ENCODE measurements at places on chromosomes 2 and 18.

- DNase-seq: no peak
These were observed 38.2 kb upstream of the RAB27B start for GRCh38 chr18:54790109-54790508.

DNA sequence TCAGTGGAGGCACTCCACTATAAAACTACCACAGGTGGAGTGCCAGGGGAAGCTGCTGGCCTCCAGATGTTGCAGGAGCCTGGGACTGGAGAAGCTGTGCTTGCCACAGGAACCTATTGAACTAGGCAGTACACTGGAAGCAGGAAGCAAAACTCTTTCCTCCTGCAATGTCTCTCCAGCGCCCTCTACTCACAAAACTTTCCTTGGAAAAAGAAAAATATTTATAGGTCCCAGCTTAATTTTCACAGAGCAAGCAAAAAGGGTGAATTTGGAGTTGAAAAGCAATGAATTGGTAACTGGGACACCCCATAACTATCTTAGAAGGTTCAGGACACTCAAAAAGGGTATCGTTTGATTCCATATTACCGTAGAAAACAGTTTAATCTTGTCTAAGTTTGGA is 33.2 kb upstream of the REEP1 start:
- DNase-seq: no peak

- no peak for DNase-seq
These were observed 61.9 kb upstream of the PXDN start for GRCh38 chr2:1806254-1806653.

GRCh38 chr2:20050646-20051531 is 539 bp downstream of the LAPTM4A start:
- DNase-seq: peak; percentile 51

DNA sequence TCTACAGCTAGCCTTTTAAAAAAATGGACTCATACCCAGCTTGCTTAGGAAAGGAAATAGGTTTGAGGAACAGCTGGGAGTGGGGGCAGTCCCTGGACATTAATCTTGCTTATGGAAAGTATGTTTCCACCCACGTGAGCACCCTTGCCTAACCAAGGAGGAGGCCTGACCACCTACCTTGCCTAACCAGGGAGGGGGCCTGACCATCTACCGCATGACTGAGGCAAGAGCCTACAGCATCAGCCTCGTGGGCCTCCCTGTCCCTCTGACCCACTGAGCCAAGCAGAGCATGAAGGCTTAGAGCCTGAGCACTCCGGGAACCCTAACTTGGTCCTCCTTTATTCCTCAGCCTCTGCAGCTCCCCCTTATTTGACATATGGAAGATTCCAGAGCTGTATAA is 20.2 kb downstream of the PRKAG3 start:
- no peak for DNase-seq

All from left renal cortex interstitium (tissue), 4 donors.